ENCODE measurements at places on chromosomes 1 and 21. TPM values are rescaled to one million over a fixed set of nuclear protein-coding genes. Genes with fewer than 3 reads are reported as not detected.

The GNAT2 gene
- total RNA-seq = 0.17 TPM

The C1QB gene
- not detected for total RNA-seq

The FNBP1L gene
- total RNA-seq = 1.6 TPM

The CYP4A22 gene
- total RNA-seq = not detected

DNA sequence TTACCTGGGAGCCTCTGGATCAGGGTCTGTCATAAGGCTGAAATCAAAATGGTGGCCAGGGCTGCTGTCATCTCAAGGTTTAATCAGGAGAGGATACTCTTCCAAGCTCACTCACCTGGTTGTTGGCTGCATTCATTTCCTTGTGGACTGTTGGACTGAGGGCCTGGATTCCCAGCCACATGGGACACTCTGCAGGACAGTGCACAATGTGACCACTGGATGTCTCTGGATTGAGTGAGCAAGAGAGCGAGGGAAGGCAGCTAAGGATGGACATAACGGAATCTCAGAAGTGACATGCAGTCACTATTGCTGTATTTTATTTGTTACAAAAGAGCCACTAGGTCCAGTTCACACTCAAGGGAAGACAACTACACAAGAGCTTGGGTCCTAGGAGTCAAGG, 229.1 kb downstream of the S1PR1 start:
- no peaks in the 10 kb centered on the region for H3K36me3 ChIP-seq
- no peak overlapping the region for H3K4me3 ChIP-seq
- peaks cover 7% of the 10 kb centered on the region for H3K27me3 ChIP-seq
- no peaks in the 10 kb centered on the region for H3K4me1 ChIP-seq
- no peak for DNase-seq
- no peak overlapping the region for H3K27ac ChIP-seq

DNA sequence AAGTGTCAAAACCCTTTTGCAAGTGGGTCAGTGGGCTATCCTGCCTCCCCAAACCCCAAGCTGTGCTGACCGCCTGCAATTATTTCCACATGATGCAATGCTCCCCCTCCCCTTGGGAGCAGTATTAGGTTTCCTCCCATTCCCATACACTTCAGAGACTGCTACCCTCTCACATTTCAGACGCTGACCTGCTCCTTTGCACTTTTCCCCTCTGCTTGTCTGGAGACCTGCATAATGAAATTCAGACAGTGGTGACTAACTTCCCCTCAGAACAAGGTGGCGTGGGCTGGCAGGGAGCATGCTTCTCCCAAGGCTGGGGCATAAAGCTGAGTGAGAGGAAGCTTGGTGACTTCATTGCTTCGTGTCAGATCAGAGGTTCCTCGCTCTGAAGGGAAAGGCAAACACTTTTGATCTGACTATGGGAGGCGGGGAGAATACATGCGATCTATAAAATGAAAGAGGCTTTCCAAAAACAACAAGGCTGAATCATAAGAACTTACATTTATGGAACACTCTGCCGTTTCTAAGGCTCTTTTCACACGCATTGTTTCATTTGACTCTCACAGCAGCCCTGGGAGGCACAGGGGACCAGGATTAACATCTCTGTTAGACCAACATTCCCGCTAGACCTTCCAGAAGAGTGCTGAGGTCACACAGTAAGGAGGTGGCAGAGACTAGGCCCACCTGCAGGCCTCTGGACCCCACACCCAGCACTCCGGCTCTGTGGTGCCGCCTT, 27.5 kb upstream of the ROR1 start:
- H3K27me3 ChIP-seq = peaks cover 11% of the 10 kb centered on the region
- peak overlapping the region; percentile 18 for H3K4me3 ChIP-seq

- H3K36me3 ChIP-seq = no peaks in the 10 kb centered on the region
- DNase-seq = no peak
- H3K27me3 ChIP-seq = peaks cover 42% of the 10 kb centered on the region
- no peak overlapping the region for H3K4me3 ChIP-seq
- peaks cover 12% of the 10 kb centered on the region for H3K4me1 ChIP-seq
Measured at GRCh38 chr1:186179231-186179630, 195.8 kb downstream of the TPR start.

GRCh38 chr1:111739925-111740765, 950 bp upstream of the INKA2 start:
- H3K4me1 ChIP-seq = peaks cover 31% of the 10 kb centered on the region
- H3K27ac ChIP-seq = peak overlapping the region; percentile 56
- H3K27me3 ChIP-seq = peaks cover 47% of the 10 kb centered on the region
- peak; percentile 28 for DNase-seq

- H3K27me3 ChIP-seq = no peaks in the 10 kb centered on the region
- H3K27ac ChIP-seq = no peak overlapping the region
- H3K4me1 ChIP-seq = peaks cover 6% of the 10 kb centered on the region
- DNase-seq = no peak
Measured at GRCh38 chr1:223547316-223548114, 118.0 kb downstream of the CAPN8 start.

DNA sequence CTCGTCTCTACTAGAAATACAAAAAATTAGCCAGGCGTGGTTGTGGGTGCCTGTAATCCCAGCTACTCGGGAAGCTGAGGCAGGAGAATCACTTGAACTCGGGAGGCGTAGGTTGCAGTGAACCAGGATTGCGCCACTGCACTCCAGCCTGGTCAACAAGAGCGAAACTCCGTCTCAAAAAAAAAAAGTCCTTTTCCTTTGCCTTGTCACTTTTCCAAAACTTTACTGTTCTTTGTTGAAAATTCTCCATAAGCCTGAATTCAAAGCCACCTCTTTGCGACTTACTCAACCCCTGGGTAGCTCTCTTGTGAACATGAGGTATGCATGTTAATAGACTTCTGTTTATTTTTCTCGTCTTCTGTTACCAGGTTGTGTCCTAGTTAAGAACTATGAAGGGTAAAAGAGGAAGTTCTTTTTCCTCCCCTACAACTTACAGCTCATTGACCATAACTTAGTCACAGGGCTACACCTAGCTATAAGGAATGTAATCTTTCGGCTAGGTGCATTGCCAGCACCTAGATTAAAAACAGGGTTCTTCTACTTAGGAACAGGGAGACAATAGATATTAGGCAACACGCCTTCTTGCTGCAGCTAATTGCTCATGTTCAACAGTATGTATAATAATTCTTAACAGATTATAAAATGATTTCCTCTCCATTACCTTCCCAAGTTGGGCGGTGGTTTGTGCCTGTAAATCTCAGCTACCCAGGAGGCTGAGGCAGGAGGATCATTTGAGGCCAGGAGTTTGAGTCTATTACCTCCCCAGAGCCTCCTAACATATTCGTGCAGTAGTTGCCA, 40.9 kb downstream of the PTAFR start:
- no peaks in the 10 kb centered on the region for H3K36me3 ChIP-seq
- peaks cover 72% of the 10 kb centered on the region for H3K27me3 ChIP-seq
- H3K4me1 ChIP-seq = peaks cover 17% of the 10 kb centered on the region
- H3K27ac ChIP-seq = no peak overlapping the region
- H3K4me3 ChIP-seq = no peak overlapping the region

- peaks cover 6% of the 10 kb centered on the region for H3K36me3 ChIP-seq
- H3K27me3 ChIP-seq = no peaks in the 10 kb centered on the region
- no peak overlapping the region for H3K4me3 ChIP-seq
- H3K4me1 ChIP-seq = peaks cover 4% of the 10 kb centered on the region
- no peak overlapping the region for H3K27ac ChIP-seq
Measured at GRCh38 chr1:44314452-44314851, 40.6 kb downstream of the ERI3 start.

DNA sequence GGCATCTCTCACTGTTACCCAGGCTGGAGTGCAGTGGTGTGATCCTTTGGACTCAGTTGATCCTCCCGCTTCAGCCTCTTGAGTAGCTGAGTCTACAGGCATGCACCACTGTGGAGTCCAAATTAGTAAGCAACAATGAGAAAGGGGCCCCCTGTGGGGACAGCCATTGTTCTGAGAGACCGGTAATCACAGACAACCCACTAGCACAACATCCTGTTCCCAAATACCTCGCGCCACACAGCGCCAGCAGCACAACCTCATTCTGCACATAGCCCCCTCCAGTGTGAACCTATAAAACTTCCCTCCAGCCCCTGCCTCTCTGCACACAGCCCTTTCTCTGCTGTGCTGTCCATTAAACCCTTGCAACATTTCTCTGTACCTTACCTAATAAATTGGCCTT, 226.4 kb downstream of the DYRK1A start:
- H3K4me3 ChIP-seq = no peak overlapping the region
- no peaks in the 10 kb centered on the region for H3K27me3 ChIP-seq
- H3K27ac ChIP-seq = no peak overlapping the region
- no peaks in the 10 kb centered on the region for H3K36me3 ChIP-seq
- no peaks in the 10 kb centered on the region for H3K4me1 ChIP-seq

- peak; percentile 70 for DNase-seq
- H3K4me1 ChIP-seq = peaks cover 59% of the 10 kb centered on the region
Measured at GRCh38 chr1:160607011-160607671, 27.8 kb upstream of the CD84 start.

DNA sequence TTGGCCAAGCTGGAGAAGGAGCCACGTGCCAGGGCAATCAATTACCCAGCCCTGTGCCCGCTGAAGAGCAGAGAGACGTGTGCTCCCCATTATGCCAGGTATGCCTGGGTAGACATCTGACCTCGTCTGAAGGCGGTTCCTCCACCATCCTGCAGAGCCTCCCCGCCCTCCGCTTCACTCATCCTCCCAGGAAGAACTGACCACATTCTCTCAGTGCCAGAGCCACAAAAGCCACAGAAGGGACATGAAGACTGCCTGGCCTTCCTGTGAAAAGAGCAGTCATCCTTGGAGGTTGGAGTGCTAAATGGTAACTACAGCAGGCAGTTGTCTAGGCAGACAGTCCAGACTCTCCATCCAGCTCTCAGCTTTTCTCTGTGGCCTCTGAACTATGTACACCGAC, 12.0 kb downstream of the SYT2 start:
- peaks cover 39% of the 10 kb centered on the region for H3K27me3 ChIP-seq
- no peak for DNase-seq
- H3K4me1 ChIP-seq = no peaks in the 10 kb centered on the region
- H3K27ac ChIP-seq = no peak overlapping the region
- no peak overlapping the region for H3K4me3 ChIP-seq

DNA sequence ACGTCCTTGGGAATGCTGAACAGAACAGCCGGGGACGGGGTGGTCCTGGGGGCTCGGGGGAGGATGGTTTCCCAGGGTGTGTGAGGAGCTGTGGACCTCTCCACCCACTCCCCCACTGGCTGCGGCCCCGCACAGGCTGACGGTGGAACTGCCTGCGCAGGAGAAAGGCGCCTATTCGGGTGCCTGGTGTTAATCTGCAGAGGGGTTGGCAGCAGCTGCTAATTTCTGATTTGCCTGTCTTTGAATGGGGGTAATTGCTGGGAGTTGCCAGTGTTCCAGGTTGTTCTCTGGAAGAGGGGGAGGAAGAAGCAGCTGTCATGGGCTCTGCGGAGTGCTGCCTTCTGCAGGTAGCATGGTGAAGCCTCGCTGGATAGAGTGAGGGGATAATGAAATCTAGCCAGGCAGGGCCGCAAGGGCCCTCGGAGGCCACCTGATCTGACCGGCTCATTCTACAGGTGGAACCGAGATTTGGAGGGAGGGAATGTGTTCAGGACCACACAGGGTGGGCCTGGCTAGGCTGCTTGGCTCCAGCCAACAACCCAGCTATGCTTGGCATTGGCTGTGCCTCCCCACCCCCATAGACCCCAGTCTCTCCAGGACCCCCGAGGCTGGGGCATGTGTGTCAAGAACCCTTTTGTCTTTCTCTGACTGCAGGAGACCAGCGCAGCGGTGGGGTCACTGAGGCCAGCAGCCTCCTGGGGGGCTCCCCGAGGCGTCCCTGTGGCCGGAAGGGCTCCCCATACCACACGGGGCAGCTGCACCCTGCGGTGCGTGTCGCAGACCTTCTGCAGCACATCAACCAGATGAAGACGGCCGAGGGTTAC, 67.1 kb downstream of the PTPRU start:
- no peak overlapping the region for H3K27ac ChIP-seq
- DNase-seq = no peak
- H3K4me3 ChIP-seq = no peak overlapping the region
- H3K27me3 ChIP-seq = peaks cover 13% of the 10 kb centered on the region
- H3K36me3 ChIP-seq = no peaks in the 10 kb centered on the region

DNA sequence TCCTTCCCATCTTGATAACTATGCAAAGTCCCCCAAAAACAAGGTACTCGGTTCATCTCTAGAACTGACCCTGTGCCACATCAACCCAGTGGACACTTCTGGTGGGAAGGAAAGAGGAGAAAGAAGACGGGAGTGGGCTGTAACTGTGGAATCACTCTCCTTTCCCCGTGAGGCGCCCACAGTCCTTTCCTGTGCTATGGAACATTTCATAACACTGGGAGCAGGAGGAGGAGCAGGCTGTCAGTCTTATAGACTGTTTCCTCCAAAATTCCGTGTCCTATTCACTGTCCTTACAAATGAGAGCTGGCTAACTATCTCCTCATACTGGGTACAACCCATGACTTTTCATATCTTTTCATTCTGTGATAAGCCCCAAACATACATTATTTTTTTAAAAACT, 40.7 kb downstream of the PLEKHA6 start:
- no peak overlapping the region for H3K27ac ChIP-seq
- no peak overlapping the region for H3K4me3 ChIP-seq
- DNase-seq = no peak
- H3K36me3 ChIP-seq = no peaks in the 10 kb centered on the region
- H3K4me1 ChIP-seq = peaks cover 49% of the 10 kb centered on the region

DNA sequence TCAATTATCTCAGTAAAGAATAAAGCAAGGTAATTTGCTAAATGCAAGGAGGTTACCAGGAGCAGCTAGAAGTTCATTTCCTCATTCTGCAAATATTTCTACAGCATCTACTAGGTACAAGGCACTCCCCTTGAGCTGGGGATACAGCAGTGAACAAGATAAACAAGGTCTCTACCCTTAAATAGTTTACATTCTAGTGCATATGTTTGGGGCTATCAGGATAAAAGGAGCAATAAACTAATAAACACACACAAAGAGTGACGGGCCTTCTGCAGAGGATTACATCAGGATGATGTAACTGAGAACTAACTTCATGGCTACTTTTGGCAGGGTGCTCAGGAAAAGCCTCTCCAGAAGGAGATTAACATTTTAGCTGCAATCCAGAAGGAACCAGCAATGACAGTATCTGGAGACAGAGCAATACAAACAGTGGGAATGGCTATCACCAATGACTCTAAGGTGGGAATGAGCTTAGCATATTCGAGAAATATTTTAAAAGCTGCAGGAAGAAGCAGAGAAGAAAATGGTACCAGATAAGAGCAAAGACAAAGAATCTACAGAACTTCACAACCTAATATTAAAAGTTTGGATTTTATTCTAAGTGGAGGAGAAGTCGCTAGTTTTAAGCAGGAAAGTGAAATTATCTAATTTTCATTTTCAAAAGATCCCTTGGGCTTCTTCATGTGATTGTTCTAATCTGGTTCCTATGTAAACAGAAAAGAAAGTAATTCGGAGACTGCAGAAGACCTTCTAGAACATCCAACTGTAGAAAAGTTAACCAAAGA, 25.8 kb downstream of the TP53BP2 start:
- peaks cover 34% of the 10 kb centered on the region for H3K4me1 ChIP-seq
- DNase-seq = no peak
- H3K36me3 ChIP-seq = peaks cover 16% of the 10 kb centered on the region
- H3K27ac ChIP-seq = peak overlapping the region; percentile 25
- no peak overlapping the region for H3K4me3 ChIP-seq

GRCh38 chr1:47545912-47546483, 108.2 kb downstream of the FOXD2 start:
- no peak overlapping the region for H3K27ac ChIP-seq
- no peaks in the 10 kb centered on the region for H3K4me1 ChIP-seq
- DNase-seq = no peak
- no peak overlapping the region for H3K4me3 ChIP-seq

- H3K4me1 ChIP-seq = peaks cover 5% of the 10 kb centered on the region
- no peaks in the 10 kb centered on the region for H3K36me3 ChIP-seq
- no peak overlapping the region for H3K27ac ChIP-seq
- no peak overlapping the region for H3K4me3 ChIP-seq
- H3K27me3 ChIP-seq = peaks cover 11% of the 10 kb centered on the region
Measured at GRCh38 chr21:37658817-37659458, 257.3 kb downstream of the KCNJ6 start.

GRCh38 chr1:221878134-221878533, 136.2 kb upstream of the DUSP10 start:
- peaks cover 24% of the 10 kb centered on the region for H3K4me1 ChIP-seq
- peaks cover 22% of the 10 kb centered on the region for H3K27me3 ChIP-seq
- H3K27ac ChIP-seq = no peak overlapping the region
- no peak overlapping the region for H3K4me3 ChIP-seq
- no peaks in the 10 kb centered on the region for H3K36me3 ChIP-seq
